Activated T-cell treated with anti-CD3 and anti-CD28 coated beads, Interleukin-2, amount 50 U/mL, for 48 hours (primary cell): ENCODE measurements at places on chromosomes 7 and 10.

- no peak for DNase-seq
Measured at GRCh38 chr7:14195079-14195478, 205.6 kb upstream of the ETV1 start.

- DNase-seq: no peak
Measured at GRCh38 chr7:39430909-39431641, 135.1 kb upstream of the YAE1 start.

DNA sequence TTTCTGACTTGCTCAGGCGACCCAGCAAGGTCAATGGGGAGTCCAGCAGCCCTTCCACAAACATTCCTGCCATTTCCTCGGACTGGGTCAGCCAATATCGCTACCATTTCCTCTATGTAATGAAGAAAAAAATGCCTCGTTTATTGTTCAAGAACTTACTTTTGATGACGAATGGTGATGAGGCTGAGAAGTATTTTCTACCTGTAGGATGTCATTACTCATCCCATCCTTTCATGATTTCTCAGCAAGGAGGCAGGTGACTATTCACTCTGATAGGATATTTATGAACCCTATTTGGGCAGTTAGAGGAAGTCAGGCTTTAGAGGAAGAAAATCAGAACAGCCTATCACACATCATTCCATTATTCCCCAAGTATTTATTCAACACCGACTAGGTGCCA, 178.6 kb downstream of the FANK1 start:
- no peak for DNase-seq

- DNase-seq: no peak
Measured at GRCh38 chr7:151204383-151205032, 5.8 kb downstream of the H2BK1 start.

DNA sequence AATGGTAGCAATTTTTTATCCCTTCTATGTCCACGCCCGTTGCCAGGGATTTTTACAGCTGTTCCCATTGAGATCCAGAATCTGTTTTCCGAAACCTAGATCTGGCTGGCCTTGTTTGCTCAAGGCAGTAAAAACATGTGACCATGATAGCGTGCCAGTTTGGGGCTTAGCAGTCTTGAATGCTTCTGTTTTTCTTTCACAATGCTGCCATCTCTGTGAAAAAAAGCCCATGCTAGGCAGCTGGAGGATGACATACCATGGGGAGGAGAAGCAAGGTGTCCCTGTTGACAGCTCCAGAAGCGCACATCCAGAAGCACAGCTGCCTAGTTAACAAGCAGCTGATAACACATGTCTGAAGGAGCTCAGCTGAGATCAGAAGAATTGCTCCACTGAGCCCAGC, 2.2 kb upstream of the ZNF92 start:
- no peak for DNase-seq

GRCh38 chr10:3689871-3690510, 95.0 kb downstream of the KLF6 start:
- peak; percentile 40 for DNase-seq

GRCh38 chr10:627032-627992, 62.2 kb downstream of the DIP2C start:
- no peak for DNase-seq

DNA sequence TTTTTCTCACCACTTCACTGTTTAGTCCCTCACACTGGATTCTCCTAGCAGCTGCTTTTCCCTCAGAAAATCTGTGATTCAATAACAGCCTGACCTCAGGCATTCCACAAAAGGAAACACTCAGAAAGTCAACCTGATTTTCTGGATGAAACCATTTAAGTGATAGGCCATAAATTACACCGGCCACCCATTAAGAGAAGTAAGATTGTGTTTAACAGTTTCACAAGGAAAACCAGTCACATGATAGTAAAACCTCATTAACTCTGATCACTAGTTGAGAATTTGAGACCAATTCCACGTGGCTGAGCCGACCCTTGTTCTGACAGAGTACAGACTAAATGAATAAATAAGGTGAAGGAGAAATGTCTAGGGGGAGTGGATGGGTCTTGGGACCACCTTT, 7.7 kb downstream of the GRM8 start:
- DNase-seq: no peak

DNA sequence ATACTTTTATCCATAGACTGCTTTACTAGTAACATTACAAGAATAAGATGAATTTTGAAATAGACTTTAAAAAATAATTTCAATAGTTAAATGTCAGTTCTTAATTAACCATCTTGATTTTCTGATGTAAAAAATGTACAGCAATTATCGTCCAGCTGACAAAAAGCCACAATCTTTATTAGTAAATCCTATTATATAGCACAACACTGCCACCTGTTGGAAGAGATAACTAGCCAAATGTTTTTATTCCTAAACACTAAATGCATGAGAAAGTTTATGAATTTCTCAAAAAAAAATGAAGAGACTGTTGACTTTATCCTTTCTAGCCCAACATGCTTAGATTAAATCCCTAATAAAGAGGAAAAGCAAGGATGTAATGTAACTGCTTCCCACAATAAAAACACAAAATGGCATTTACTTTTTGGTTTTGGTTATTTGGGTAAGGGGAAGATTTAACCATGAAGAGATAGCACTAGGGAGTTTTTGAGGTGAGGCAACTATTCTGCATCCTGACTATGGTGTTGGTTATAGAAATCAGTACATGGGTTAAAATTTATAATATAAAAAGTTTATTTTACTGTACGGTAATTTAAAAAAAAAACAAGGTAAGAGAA, 8.0 kb downstream of the COA1 start:
- no peak for DNase-seq

DNA sequence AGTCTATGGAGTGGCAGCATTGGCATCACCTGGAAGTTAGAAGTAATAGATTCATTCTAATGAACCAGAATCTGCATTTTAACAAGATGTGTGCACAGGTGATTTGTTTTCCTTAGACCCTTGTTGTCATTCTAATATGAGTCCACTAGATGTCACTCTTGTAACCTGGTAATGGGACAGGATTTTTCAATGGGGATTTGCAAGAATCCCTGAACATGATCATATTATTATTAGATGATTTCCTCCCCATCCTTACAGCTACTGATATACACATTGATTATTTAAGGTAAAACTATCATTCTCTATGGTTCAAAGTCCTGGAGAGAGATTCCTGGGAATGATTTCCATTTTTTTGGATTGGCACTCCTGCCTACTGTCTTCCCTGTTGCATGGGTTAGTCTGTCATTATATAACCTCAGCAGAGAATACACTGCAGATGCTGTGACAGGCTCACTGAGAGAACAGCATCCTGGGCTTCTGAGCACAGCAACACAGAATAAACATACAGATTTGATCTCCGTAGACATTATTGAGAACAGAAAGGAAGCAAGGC, 194.9 kb downstream of the SUGCT start:
- no peak for DNase-seq

DNA sequence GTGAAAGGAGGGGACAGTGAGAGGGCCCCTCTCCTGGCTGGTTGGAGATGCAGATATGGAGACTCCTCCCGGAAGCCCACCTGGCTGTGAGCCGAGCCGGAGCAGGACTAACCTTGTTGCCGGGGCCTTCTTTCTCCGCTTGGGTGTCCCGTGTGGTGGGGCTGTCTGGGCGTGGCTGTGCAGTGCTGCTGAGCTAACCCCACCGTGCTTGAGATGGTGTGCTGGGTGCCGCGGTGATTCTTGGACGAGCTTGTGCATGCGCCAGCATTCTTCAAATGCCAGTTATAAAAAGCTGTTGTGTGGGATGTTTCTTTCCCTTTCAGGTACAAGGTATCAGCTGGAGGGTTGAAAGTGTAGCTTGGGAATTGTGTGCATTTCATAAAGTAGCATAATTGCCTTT, 48.8 kb downstream of the DAGLB start:
- no peak for DNase-seq

GRCh38 chr10:3772361-3773171, 12.4 kb downstream of the KLF6 start:
- DNase-seq: peak; percentile 8

DNA sequence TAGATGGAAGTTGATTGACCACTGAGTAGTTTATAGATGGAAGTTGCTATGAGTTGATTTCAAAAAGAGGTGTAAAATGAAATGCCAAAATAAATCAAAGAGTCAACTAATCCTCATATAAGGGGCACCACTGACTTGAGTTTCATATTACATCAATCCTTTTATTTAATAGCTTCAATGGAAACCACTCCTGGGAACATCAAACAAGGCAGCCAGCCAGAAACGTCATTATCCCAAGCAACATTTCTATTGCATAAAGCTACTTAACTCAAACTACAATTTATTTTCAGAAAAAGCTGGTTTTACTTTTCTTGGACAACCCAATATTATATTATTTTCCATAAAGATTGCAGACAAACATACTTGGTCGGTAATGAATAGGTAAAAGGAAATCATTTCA, 162.1 kb downstream of the TSPAN12 start:
- DNase-seq: no peak

DNA sequence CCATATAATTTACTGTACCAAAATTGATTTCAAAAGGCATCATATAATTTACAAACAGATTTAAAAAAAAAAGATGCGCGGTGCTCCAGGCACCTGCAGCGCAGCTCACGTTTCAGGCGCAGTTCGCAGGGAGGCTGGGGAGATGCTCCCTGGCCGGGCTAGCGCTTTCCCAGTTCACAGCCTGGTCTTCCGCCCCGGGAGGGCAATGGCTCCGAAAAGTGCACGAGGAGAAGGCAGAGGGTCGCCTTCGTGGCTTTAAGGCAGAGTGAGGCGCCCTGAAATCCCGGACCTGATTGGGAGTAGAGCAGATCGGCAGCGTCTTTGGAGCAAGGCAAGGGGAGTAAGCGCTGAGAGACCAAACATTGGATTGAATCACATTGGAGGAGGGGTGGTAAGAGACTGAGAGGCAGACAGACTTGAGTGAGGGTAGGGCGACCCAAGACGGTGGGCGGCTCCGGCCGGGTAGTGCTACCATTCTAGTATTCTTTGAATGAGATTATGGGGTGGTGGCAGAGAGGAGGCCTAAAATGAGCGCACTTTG, 1.5 kb downstream of the NEUROG3 start:
- DNase-seq: no peak

- DNase-seq: no peak
Measured at GRCh38 chr7:129209067-129209926, 15.5 kb upstream of the AHCYL2 start.

- DNase-seq: no peak
Measured at GRCh38 chr7:85322252-85322651, 135.4 kb upstream of the SEMA3D start.

- no peak for DNase-seq
Measured at GRCh38 chr7:23345601-23346000, 46.5 kb downstream of the MALSU1 start.

- peak; percentile 67 for DNase-seq
Measured at GRCh38 chr7:27168265-27168947, 3.1 kb upstream of the HOXA9 start.

GRCh38 chr10:78972160-78972946, 96.4 kb upstream of the ZMIZ1 start:
- DNase-seq: no peak

DNA sequence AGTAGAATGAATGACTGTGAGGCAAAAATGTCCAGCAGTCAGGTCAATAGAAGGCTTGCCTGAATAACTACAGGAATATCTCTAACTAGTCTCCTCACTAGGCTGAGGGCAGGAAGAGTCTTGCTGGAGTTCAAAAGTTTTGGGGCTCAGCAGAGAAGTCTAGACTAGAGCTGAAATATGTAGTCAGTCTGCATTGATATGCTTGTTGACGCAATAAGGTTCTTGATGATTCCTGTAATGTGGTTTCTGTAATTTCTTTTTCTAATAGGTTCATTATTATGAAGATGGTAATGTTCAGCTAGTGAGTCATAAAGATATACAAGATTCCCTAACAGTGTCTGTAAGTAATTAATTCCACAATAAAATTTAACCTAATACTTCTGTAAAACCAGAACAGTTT, 41.5 kb upstream of the ST7 start:
- DNase-seq: no peak

GRCh38 chr7:26958834-26959233, 94.4 kb upstream of the SKAP2 start:
- no peak for DNase-seq

GRCh38 chr10:9311702-9312499, 1257.4 kb downstream of the GATA3 start:
- no peak for DNase-seq

DNA sequence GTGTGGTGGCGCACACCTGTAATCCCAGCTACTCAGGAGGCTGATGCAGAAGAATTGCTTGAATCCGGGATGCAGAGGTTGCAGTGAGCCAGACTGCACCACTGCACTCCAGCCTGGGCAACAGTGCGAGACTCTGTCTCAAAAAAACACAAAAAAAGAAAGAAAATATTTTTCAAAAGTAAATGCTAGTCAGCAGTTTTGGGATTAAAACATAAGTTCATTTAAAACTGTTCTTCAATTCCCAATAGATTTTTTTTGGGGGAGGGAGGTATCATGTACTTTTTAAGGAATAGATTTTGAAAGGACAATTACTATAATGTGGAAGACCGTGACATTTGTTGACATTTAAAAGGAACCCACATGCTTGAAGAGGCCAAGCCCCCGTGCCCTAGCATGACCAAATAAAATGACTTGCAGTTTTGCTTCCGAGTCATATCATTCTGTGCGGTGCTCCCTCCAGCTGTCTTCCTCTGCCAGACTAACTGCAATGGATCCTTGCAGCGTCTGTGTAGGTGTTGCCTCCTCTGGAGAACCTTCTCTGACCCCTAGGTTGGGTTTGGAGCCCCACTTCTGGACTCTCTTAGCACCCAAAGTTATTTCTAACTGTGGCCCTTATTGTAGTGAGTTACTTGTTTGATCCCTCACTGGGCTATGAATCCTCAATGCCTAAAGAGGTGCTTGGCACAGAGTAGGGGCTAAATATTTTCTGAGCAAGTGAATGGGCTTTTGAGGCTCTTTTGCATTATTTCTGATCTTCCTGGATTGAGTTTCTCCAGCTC, 17.4 kb upstream of the HPS1 start:
- DNase-seq: no peak

DNA sequence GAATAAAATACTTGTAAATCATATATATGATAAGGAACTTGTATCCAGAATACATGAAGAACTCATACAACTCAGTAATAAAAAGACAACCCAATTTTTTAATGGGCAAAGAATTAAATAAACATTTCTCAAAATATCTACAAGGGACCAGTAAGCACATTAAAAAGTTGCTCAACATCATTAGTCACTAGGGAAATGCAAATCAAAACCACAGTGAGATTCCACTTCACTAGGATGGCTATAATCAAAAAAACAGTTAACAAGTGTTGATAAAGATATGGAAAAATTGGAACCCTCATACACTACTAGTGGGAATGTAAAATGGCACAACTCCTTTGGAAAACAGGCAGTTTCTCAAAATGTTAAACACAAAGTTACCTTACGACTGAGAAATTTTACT, 40.3 kb upstream of the YAE1 start:
- DNase-seq: no peak

DNA sequence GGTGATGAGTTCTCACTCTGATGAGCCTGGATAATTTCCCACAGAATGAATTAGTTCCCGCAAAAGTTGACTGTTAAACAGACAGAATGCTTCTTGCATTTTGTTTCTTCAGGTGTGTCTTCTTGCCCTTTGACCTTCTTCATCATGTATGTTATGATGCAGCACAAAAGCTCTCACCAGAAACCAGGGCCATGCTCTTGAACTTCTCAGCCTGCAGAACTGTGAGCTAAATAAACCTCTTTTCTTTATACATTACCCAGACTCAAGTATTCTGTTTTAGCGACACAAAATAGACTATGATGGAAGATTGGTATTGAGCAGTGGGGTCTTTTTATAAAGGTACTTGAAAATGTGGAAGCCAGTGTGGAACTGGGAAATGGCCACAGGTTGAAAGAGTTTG, 95.2 kb upstream of the TNS3 start:
- no peak for DNase-seq
